ENCODE measurements at places on chromosomes 6 and 20.

GRCh38 chr6:135310291-135310690, 129.2 kb downstream of the MYB start:
- DNase-seq = no peak

GRCh38 chr20:20568604-20569205, 143.7 kb downstream of the RALGAPA2 start:
- DNase-seq = peak; percentile 43

DNA sequence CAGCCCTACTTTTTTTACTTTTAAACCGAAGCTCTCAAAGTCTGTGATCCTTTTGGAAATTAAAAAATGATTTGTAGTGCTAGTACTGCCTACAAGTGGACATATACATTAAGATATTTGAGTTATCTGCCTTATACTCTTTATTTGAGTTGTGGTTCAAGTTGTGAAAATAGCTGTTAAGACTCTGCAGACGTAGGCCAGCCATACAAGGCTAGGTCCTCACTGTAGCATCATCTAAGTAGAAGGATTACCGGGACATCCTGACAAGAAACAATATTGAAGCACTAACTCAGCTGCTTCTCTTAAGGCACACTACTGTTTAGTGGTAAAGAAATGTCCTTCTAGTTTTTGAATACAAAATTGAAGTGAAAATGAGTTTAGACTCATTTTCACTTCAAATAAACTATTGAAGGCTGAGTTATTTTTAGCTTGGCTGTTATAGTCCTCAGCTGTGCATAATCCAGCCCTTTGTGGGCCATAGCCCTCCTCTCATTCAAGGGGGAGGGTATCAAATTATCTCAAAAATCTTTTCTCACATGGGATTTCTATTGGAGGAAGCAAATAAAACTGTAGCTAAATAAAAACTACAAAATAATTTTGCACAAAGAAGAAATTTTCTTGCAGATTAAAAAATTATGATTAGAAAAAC, 68.1 kb downstream of the JAG1 start:
- no peak for DNase-seq

DNA sequence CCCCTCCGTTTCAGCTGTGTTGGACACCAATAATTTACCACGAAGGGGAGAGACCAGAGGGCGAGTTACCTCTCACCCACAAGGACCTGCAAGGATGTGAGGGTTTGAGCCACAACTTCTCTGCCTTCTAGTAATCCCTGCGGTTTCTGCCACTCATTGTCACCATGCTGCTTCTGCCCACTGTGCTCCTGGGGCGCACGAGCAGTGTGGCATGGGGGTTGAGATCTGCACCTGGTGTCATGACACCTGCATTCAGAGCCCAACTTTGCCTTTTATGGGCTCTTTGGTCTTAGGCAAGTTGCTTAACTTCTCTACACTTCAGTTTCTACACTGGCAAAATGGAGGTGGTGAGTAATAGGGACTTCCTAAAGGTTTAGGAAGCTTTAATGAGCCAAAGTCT, 84.9 kb downstream of the SOBP start:
- DNase-seq = no peak

DNA sequence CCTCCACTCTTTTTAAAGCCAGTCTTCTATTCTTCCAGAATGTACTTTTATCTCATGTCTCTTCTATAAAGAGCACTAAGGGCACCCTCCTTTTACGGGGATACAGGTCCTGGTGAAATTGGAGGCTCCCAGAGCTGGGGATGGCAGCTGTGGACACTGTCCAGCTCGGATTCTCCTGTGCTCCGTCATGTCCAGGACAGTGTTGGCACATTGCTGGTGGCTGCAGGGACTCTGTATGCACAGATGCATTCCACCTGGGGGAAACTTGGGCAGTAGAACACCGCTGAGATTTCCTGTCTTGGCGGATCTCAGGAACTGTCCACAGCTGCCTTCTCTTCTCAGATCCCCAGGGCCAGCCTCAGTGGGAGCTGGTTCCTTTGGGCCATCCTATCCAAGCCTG, 56.6 kb upstream of the CLDN20 start:
- DNase-seq = no peak

DNA sequence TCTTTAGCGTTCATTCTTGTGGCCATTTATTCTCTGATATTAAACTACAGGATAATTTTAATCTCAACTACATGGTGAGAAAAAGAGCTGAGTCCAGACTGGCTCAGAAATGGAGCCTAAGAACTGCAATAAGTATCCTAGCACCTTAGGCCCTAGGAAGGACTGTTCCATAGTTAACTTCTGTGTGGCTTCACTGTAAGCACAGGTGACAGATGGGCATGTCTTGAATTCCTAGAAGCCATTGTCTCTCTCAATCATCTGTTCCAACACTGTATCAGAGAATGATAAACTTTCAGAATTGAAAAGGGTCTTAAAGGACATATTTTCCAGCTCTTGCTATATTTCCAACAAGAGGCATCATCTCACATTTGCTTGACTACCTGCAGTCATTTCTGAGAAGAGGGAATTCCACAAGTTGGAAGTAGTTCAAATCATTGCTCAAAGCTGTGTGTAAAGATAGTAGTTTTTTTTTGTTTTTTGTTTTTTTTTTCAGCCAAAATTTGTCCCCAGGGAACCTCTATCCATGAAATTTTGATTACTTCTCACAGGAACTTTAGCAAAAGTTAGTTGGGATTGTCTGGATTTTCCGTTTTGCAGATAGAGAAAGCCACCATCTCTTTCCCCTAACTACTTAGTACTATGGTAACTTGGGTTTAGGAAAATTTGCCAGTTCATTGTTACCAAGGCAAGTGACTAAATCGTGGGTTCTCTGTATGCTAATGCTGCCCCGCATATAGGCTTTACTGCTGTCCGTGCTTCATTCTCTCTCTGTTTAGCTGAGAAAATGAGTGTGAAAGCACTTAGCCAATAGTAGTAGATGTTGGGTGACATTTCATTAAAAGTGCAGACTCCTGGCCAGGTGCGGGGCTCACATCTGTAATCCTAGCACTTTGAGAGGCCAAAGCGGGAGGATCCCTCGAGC, 47.2 kb downstream of the KCNS1 start:
- DNase-seq = no peak

DNA sequence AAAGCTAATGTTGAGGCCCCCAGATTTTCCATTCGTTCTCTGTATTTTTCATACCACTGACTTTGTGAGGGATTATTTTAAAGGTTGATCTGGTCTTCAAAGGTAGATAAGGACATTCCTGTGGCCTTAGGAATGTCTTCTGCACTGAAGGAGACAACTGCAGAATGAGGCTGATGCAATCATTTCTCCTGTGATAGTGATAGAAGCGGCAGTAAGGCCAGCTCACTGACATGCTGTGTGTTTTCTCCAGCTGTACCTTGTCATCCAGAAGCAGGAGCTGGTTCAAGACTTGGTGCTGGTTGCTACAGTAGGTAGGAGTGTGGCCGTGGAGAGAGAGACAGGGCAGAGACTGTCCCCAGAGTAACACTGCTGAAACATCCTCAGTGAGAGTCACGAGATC, 53.8 kb downstream of the DCBLD1 start:
- no peak for DNase-seq

GRCh38 chr20:46694484-46694883, 5.2 kb upstream of the TP53RK start:
- DNase-seq = no peak

DNA sequence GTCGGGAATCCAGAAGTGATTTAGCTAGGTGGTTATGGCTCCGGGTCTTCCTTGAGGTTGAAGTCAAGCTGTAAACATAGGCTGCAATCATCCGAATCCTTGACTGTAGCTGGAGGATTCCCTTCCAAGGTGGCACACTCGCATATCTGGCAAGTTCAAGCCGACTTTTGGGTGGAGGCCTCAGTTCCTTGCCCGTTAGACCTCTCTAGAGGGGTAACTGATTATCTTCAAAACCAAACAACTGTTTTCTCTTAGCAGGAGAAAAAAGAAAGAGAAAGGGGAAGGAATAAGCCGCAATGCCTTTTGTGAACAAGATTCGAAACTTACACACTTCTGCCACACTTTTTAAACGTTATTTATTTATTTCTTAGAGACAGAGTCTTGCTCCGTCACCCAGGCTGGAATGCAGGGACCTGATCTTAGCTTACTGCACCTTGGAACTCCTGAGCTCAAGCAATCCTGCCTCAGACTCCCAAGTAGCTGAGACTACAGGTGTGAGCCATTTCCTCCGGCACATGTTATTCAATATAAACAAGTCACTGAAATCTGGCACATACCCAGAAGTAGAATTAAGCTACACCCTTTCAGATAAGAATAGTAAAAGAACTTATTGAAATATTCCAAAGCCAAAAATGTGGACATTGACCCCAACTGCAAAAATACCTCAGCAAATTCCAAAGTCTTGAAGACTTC, 76.3 kb downstream of the HFE start:
- no peak for DNase-seq

DNA sequence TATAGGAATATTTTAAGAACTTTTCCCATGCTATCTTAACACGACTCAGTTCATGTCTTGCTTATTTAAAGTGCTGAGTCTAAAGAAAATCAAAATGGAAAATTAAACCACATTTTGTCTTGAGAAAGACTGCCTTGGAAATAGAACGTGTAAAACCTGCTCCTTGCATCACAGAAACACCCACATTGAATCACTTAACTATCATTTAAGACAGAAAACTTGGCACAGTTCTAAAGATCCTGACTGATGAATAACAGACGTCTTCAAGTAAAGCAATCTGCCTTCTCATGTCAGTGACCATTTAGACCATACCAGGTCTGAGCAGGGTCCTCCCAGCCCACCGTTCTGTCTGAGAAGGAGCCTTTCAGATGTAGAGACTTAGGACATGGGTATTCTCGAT, 7.4 kb downstream of the PERP start:
- DNase-seq = no peak

GRCh38 chr6:43943781-43944250, 173.8 kb downstream of the VEGFA start:
- DNase-seq = no peak

GRCh38 chr6:20292905-20293304, 80.6 kb upstream of the MBOAT1 start:
- DNase-seq = no peak

- DNase-seq = peak; percentile 51
These were observed 28.6 kb upstream of the PCMTD2 start for GRCh38 chr20:64226686-64227580.

DNA sequence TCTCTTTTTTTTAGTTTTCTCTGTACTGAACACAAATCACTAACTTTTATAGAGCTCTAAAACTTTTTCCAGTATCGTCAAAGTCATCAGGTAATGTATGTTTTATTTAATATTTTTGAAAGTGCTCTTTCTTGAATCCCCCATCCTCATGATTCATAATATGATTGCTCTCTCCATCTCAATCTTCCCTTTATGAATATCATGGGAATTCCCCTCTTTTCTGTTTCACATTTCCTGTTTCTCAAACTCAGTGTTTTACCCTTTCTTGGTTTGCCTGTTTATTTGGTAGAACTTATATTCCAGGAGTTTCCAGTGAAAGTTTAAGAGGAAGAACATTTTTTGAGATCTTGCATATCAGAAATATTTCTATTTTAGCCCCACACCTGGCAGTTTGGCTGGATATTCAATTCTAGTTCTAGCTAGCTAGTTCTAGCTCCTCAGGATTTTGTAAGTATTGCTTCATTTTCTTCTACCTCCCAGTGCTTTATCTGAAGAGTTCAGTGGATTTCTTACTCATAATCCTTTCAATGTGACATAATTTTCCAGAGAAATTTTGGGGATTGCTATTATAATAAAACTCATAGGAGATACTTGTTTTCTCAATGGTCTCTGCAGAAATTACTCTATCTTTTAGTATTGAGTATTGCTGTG, 6.1 kb upstream of the C6orf58 start:
- no peak for DNase-seq

DNA sequence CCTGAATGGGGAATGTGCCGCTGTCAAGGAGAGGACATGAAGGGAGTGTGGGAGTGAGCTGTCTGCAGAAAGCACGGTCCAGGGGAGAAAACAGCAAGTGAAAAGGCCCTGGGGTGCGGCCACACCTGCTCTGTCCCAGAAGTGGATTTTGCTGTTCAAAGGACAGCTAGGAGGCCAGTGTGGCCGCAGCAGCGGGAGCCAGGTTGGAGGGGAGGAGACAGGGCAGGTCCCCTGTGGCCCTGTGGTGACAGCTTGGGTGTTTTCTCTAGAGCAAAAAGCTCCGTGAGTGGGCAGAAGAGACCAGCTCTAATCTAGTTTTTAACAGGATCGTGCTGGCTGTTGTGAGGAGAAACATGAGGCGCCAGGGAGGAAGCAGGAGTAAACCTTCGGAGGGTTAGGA, 4.5 kb upstream of the SLC52A3 start:
- no peak for DNase-seq

- no peak for DNase-seq
These were observed 242.9 kb downstream of the TBX18 start for GRCh38 chr6:84521511-84521910.

DNA sequence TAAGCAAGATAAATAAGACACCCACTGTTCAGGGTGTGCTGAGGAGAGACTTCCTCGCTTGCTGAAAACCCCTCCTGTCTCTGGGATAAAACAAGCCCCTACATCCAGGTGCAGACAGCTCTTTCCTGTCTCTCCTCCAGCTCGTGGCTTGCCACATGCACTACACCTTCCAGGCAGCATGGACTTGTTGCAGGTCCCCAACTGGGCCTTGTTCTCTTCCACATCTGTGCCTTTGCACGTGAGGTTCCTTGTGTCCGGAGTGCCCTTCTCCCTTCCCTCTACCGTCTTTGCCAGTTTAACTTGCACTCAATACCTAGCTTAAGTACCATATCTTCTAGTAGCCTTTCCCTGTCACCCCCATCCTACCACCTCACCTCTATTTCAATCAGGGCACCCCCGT, 397.6 kb downstream of the RNGTT start:
- DNase-seq = no peak

- no peak for DNase-seq
These were observed 2.6 kb downstream of the CST3 start for GRCh38 chr20:23634985-23635767.

DNA sequence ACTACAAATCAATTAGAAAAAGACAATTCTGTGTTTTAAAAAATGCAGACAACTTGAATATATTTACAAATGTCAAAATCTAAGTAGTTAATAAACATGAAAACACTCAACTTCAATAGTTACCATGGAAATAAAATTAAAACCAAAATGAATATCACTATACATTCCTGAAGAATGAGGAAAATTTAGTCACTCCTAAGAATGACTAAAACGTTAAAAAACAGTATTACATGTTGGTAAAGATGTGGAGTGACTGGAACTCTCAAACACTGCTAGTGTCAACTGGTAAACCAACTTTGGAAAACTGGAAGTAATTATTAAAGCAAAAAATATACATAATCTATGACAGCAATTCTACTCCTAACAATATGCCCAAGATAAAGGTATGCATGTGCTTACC, 36.3 kb downstream of the AHI1 start:
- DNase-seq = no peak

- DNase-seq = peak; percentile 55
These were observed 201.4 kb downstream of the PREX1 start for GRCh38 chr20:48626226-48626937.

- DNase-seq = no peak
These were observed 32.1 kb downstream of the ADRM1 start for GRCh38 chr20:62334881-62335280.
